ENCODE measurements at places on chromosomes 6 and 20.

- DNase-seq, result no peak
Measured at GRCh38 chr20:22700367-22700766, 116.0 kb upstream of the FOXA2 start.

GRCh38 chr6:22921828-22922227 is 352.5 kb downstream of the HDGFL1 start:
- no peak for DNase-seq

- no peak for DNase-seq
Measured at GRCh38 chr20:478010-478948, 15.9 kb upstream of the TBC1D20 start.

- no peak for DNase-seq
Measured at GRCh38 chr20:33070111-33071053, 9.1 kb upstream of the BPIFB4 start.

DNA sequence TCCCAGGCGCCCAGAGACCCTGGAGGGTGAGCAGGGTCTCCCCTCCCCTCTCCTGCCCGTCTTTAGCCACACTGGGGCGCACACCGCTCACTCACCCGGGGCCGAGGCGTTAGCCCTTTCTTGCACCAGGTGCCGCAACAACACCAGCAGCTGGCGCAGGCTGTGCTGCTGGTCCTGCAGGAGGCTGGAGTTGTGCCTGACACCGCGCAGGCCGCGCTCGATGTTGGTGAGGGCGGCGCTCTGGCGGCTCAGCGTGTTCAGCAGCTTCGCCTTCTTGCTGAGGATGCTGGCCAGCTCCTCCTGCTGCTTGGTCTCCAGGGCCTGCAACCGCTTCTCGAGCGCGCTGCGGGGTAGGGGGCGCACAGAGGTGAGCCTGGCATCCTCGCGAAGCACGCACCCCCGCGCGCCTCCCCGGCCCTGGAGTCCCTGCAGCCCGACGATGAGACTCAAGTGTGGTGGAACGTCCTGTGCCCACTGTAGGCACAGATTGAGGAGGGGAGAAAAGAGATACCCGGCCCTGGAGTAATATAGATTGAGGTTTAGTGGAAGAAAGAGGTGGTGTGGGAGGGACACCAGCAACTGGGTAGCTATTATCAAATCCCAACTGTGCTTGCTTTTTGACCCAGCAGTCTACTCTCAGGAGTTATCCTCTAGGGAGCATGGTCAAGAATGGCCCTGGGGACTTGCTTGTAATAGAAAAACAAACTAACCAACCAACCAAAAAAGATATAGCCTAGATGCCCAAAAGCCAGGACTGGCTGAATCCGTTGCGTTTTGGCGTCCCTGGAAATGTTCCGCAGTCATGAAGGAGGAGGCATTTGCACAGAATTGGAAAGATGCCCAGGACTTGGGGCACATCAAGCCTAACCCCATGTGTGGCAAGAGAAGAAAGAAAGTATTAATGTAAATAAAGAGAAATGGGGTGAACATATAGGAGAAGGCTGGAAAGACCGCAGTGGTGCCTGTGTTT is 30.9 kb downstream of the ANGPT4 start:
- no peak for DNase-seq
